ENCODE measurements at places on chromosomes 4 and X. TPM values are rescaled to one million over a fixed set of nuclear protein-coding genes. Genes with fewer than 3 reads are reported as not detected.
A peak's percentile ranks its signal among the peaks of the same experiment; 100 is the strongest.

GRCh38 chr4:815464-816146 is 10.3 kb downstream of the CPLX1 start:
- no peaks in the 10 kb centered on the region for H3K4me1 ChIP-seq
- DNase-seq, result no peak
- H3K36me3 ChIP-seq, result no peaks in the 10 kb centered on the region
- H3K4me3 ChIP-seq, result no peak overlapping the region

ADD1 gene
- 136 TPM for total RNA-seq

DNA sequence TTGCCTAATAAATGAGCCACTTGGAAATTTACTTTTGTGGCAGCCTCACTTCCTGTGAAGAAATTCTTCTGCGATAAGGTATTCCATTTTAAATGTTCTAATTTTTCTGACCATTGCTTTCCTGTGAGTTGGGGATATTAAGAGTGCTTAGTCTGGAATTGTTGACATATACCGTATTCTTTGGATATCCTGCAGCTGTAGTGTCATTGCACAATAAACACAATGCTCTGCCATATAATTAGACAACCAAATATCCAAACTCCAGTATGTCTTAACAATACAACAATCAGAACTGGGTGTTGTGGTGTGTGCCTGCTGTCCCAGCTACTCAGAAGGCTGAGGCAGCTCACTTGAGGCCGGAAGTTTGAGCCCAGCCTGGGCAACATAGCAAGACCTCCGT is 99.4 kb downstream of the LUZP4 start:
- H3K36me3 ChIP-seq, result no peaks in the 10 kb centered on the region
- H3K4me1 ChIP-seq, result no peaks in the 10 kb centered on the region
- no peak overlapping the region for H3K27ac ChIP-seq
- no peak for DNase-seq

GRCh38 chr4:60611762-60612496 is 588.2 kb upstream of the ADGRL3 start:
- DNase-seq, result no peak
- H3K36me3 ChIP-seq, result no peaks in the 10 kb centered on the region
- no peak overlapping the region for H3K4me3 ChIP-seq
- H3K27ac ChIP-seq, result no peak overlapping the region
- H3K27me3 ChIP-seq, result no peaks in the 10 kb centered on the region

- no peaks in the 10 kb centered on the region for H3K27me3 ChIP-seq
- no peak overlapping the region for H3K27ac ChIP-seq
- no peak for DNase-seq
- H3K4me3 ChIP-seq, result no peak overlapping the region
- no peaks in the 10 kb centered on the region for H3K4me1 ChIP-seq
Measured at GRCh38 chr4:140289486-140289885, 84.0 kb upstream of the SCOC start.

DMRTC1B gene
- total RNA-seq, result not detected

TEX13D gene
- not detected for total RNA-seq

- no peaks in the 10 kb centered on the region for H3K4me1 ChIP-seq
- no peak for DNase-seq
- no peak overlapping the region for H3K27ac ChIP-seq
- peaks cover 41% of the 10 kb centered on the region for H3K27me3 ChIP-seq
- no peaks in the 10 kb centered on the region for H3K36me3 ChIP-seq
Measured at GRCh38 chrX:8729811-8730210, 2.1 kb downstream of the ANOS1 start.

GLUD2 gene
- total RNA-seq, result 0.21 TPM

DNA sequence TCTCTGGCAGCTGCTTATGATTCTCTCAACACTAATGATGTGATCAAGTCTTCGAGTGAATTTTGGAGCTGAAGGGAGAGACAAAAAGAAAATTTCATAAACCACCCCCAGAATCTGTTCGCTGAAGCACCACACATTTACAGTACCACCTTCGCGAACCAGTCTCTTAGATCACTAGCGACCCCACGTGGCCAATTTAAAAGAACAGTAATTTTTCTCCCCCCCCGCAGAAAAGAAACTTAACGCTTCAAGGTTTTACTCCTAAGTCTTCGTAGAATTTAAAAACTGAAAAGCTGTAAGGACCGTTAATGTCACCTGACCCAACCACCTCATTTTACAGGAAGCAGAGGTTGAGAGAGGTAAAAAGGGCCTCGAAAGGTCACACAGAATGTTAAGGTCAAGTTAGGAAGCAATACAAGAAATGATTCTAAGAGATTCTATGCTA is 187.5 kb downstream of the QDPR start:
- peak overlapping the region; percentile 31 for H3K27ac ChIP-seq
- H3K4me1 ChIP-seq, result peaks cover 24% of the 10 kb centered on the region
- DNase-seq, result peak; percentile 20
- H3K4me3 ChIP-seq, result peak overlapping the region; percentile 46
- H3K27me3 ChIP-seq, result no peaks in the 10 kb centered on the region

DNA sequence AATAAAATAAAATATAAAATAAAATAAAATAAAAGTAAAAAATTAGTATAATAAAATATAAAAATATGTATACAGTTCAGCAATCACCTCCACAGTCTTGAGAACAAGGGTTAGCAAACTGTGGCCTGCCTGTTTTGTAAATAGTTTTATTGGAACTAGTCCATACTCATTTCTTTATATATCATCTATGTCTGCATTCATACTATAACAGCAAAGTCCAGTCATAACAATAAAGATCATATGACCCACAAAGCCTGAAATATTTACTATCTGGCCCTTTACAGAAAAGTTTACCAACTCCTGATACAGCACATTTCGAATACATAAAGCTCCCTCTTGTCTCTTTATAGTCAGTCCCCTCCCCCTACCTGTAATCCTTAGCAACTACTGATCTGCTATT is 111.9 kb downstream of the SLC10A6 start:
- H3K4me3 ChIP-seq, result no peak overlapping the region
- H3K27ac ChIP-seq, result no peak overlapping the region
- no peaks in the 10 kb centered on the region for H3K4me1 ChIP-seq
- H3K36me3 ChIP-seq, result no peaks in the 10 kb centered on the region

FAM133A gene
- total RNA-seq, result not detected

GRCh38 chrX:2374086-2374485 is 126.7 kb downstream of the DHRSX start:
- no peaks in the 10 kb centered on the region for H3K27me3 ChIP-seq
- peaks cover 4% of the 10 kb centered on the region for H3K4me1 ChIP-seq
- H3K4me3 ChIP-seq, result no peak overlapping the region
- peaks cover 29% of the 10 kb centered on the region for H3K36me3 ChIP-seq

- H3K27ac ChIP-seq, result no peak overlapping the region
- H3K4me3 ChIP-seq, result no peak overlapping the region
- DNase-seq, result no peak
- no peaks in the 10 kb centered on the region for H3K36me3 ChIP-seq
Measured at GRCh38 chr4:149409146-149409545, 406.5 kb downstream of the IQCM start.

DNA sequence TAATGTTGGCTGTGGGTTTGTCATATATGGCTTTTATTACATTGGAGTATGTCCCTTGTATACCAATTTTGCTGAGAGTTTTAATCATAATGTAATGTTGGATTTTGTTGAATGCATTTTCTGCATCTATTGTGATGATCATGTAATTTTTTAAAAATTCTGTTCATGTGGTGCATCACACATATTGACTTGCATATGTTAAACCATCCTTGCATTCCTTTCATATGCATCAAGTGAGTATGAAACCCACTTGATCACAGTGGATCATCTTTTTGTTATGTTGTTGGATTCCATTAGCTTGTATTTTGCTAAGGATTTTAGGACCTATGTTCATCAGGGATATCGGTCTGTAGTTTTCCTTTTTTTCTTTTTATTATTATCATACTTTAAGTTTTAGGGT is 12.1 kb downstream of the HEPH start:
- H3K36me3 ChIP-seq, result peaks cover 6% of the 10 kb centered on the region
- H3K4me3 ChIP-seq, result no peak overlapping the region

OCIAD2 gene
- total RNA-seq, result 80.2 TPM

EGF gene
- total RNA-seq, result not detected

CT45A8 gene
- total RNA-seq, result not detected

- no peak overlapping the region for H3K4me3 ChIP-seq
- H3K27me3 ChIP-seq, result peaks cover 37% of the 10 kb centered on the region
- no peak for DNase-seq
Measured at GRCh38 chrX:12139934-12140611, 1.8 kb downstream of the FRMPD4 start.

FSTL5 gene
- not detected for total RNA-seq

DNA sequence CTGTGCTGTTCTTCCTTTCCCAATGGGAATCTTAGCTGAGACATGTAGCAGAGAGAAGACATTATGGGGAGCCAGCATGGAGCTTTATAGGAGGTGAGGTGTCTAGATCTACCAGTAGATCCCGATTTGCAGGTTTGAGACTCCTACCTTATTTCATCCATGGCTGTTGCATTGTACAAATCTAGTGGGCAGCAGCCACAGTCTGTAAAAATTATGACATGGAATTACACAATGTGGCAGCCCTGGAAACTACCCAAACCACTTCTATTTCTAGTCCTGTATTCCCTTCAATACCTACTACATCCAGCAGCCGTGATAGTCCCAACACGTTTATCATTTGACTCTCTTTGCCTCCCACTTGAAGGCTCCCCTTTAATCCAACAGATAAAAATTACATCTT is 8.1 kb downstream of the ATP7A start:
- H3K27ac ChIP-seq, result no peak overlapping the region
- H3K36me3 ChIP-seq, result peaks cover 5% of the 10 kb centered on the region
- no peak for DNase-seq
- H3K4me1 ChIP-seq, result peaks cover 27% of the 10 kb centered on the region
- no peaks in the 10 kb centered on the region for H3K27me3 ChIP-seq
- no peak overlapping the region for H3K4me3 ChIP-seq

DNA sequence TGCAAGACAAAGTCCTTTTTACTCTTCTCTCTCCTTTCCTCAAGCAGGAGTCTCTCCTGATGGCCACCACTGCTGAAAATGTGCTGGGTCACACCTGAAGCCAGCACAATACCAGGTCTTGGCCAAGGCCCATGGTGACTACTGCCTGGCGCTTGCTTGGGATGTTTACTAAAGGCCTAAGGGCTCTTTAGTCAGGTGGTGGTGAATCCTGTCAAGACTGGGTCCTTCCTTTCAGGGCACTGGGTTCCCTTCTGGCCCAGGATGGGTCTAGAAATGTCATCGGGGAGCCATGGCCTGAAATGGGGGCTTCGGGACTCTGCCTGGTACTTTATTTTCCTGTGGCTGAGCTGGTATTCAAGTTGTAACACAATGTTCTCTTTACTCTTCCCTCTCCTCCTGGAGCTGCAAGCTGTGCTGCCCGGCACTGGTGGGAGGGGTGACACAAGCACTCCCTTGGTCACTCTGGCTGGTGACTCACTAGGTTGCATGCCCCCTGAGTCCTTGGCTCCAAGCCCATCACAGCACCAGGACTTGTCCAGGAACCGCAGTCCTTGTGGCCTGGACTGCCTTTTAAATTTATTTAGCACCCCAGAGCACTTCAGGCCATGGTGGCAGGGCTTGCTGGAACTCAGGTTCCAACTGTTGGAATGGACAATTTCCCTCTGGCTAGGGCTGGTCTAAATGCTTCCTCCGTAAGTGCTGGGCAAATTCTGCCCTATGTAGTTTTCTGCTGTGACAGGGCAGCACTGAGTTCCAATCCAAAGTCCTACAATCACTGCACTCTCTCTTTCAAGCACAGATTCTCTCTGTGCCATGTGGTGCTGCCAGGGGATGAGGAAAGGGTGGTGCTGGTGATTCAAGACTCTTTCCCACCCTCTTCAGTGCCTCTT is 11.3 kb downstream of the ARL13A start:
- no peak overlapping the region for H3K4me3 ChIP-seq
- peaks cover 4% of the 10 kb centered on the region for H3K36me3 ChIP-seq
- H3K27me3 ChIP-seq, result no peaks in the 10 kb centered on the region
- H3K4me1 ChIP-seq, result no peaks in the 10 kb centered on the region

DNA sequence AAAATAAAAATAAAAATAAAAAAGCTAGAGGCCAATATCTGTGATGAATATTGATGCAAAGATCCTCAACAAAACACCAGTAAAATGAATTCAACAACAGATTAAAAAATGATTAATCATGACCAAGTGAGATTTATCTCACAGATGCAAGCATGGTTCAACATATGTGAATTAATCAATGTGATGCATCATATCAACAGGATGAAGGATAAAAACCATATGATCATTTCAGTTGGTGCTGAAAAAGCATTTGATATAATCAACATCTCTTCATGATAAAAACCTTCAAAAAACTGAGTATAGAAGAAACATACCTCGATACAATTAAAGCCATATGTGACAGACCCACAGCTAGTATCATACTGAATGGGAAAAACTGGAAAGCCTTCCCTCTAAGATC is 18.9 kb downstream of the TCEAL1 start:
- no peak overlapping the region for H3K4me3 ChIP-seq
- H3K27me3 ChIP-seq, result no peaks in the 10 kb centered on the region
- H3K36me3 ChIP-seq, result no peaks in the 10 kb centered on the region
- DNase-seq, result no peak
- H3K27ac ChIP-seq, result no peak overlapping the region

TMEM187 gene
- total RNA-seq, result 3.4 TPM

- H3K36me3 ChIP-seq, result peaks cover 16% of the 10 kb centered on the region
- H3K27me3 ChIP-seq, result no peaks in the 10 kb centered on the region
- peak overlapping the region; percentile 91 for H3K27ac ChIP-seq
- peak overlapping the region; percentile 89 for H3K4me3 ChIP-seq
Measured at GRCh38 chrX:51395810-51396728, 63.4 kb downstream of the NUDT10 start.

DNA sequence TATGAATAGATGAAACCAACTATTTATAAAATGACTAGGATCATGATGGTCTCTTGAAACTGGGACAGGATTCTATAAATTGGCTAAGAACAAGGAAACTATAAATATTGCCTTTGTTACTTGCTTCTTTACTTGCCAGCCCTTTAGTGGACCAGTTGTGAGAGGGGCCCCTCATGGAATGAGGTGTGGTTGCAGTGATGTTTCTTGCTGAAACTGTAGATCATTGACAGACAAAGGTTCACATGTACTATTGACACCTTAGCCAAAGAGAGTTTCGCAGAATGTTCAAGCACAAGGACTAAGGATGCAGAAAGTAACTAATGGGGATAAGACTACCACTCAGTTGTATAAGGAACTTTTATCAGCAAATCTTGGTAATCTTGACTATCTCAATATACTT is 135.0 kb upstream of the SMIM10 start:
- DNase-seq, result no peak
- H3K4me3 ChIP-seq, result no peak overlapping the region
- H3K27ac ChIP-seq, result no peak overlapping the region
- no peaks in the 10 kb centered on the region for H3K36me3 ChIP-seq
- no peaks in the 10 kb centered on the region for H3K4me1 ChIP-seq
- H3K27me3 ChIP-seq, result no peaks in the 10 kb centered on the region

- no peak overlapping the region for H3K27ac ChIP-seq
- peaks cover 16% of the 10 kb centered on the region for H3K4me1 ChIP-seq
- peaks cover 89% of the 10 kb centered on the region for H3K27me3 ChIP-seq
- no peak overlapping the region for H3K4me3 ChIP-seq
- DNase-seq, result no peak
Measured at GRCh38 chrX:25019707-25020390, 4.1 kb upstream of the ARX start.

PIR gene
- total RNA-seq, result 3.0 TPM

- H3K4me3 ChIP-seq, result no peak overlapping the region
- H3K36me3 ChIP-seq, result no peaks in the 10 kb centered on the region
Measured at GRCh38 chr4:56728512-56728911, 47.4 kb upstream of the HOPX start.

Measured in activated naive CD8-positive, alpha-beta T cell treated with anti-CD3 and anti-CD28 coated beads for 36 hours (primary cell).